ENCODE measurements at places on chromosomes 7 and 10.

- DNase-seq, result no peak
These were observed 477.4 kb downstream of the TCERG1L start for GRCh38 chr10:130834170-130834569.

DNA sequence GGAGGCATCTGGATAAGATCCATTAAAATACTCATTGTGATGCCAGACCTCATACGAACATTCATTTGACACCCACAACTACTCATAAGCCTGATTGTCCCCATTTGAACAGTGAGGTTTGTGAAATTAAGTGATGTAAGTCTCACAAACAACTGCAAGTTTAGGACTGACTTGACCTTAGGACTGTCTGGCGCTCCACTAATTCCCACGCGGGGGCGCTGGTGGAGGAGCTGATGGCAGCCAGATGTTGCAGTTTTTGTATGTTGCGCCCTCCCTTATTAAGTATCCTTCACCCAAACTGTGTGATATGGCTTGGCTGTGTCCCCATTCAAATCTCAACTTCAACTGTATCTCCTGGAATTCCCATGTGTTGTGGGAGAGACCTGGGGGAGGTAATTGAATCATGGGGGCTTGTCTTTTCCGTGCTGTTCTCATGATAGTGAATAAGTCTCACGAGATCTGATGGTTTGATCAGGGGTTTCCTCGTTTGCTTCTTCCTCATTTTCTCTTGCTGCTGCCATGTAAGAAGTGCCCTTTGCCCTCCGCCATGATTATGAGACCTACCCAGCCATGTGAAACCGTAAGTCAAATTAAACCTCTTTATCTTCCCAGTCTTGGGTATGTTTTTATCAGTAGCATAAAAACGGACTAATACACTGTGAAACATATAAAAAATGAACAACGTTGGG lies 20.3 kb upstream of the TIAL1 start:
- DNase-seq, result peak; percentile 27

DNA sequence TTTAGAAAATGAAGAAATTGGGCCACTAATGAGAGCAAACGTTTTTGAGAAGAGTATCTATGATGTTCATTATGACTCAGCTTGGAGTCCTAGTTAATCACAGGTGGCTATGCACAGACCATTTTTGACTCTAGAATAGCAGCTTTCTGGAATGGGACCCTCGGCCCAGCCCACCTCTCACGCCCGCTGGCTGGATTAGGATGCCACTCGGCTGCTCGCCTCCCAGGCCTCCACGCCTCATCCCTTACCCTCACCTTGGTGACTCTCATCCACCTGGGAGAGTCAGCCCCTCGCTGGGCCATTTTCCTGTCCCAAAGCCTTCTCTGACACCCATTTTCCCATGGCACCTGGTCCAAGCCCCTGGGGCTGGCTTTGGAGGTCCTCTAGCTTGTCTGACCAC lies 173.6 kb downstream of the ADAM12 start:
- no peak for DNase-seq

GRCh38 chr7:11642276-11642675 lies 189.7 kb downstream of the THSD7A start:
- DNase-seq, result no peak

DNA sequence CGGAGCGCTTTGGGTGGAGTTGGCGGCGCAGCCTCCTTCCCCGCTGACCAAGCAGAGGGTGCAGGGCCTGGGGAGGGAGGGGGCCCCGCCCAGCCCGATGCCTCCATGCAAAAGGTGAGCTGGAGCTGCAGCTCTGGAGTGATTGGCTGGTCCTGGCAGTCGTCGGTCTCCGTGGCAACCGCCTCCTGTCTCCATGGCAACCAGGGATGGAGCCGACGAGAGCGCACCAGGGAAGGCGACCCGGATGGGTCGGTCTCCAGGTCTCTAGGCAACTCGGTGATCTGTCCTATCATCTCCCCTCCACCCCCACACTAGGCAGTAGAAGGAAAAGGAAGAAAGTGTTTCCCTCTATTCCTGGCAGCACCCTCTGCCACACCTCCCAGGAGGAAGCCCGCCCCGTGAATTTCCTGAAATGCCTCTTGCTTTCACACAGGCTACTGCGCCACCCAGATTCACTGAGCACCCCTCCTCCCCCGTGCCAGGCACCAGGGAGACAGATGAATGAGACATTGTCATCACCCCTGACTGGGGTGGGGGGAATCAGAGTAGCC lies 647 bp upstream of the NACAD start:
- DNase-seq, result peak; percentile 77

- DNase-seq, result no peak
These were observed 905.0 kb downstream of the LRMDA start for GRCh38 chr10:76336213-76336963.

DNA sequence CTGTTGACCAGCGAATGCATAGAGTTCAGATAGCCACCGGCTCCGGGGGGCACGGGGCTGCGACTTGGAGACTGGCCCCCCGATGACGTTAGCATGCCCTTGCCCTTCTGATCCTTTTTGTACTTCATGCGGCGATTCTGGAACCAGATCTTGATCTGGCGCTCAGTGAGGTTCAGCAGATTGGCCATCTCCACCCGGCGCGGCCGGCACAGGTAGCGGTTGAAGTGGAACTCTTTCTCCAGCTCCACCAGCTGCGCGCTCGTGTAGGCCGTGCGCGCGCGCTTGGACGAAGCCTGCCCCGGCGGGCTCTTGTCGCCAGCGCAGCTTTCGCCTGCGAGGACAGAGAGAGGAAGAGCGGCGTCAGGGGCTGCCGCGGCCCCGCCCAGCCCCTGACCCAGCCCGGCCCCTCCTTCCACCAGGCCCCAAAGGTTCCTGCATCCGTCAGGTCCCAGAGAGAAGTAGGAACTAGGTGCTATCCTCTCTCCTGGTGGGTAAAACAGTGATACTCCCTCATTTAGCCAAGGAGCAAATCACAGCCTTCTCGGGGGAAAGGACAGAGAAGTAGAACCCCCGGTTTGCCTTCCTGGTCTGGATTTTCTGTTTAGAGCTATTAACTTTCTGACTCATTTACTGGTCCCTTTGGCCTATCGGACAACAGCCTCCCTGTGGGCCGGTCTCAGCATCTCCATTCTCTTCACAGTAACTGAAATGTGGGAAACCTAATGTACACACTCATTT lies 6.1 kb upstream of the HOXA2 start:
- no peak for DNase-seq

DNA sequence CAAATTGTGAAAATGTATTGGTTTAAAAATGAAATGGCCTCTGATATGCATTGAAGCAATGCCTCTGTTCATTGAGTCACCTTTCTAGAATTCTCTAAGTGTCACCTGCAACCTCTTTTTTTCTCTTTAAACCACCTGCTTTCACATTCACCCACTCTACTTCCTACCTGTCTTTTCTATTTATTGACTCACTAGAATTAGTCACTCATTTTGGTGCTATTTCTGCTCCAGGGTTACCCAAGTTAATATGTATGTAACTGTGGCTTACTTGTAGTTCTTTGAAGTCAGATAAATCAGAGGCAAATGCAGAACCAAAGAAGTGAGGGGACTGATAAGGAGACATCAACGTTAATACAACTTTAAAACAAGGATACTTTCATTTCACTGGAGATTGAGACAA lies 674.7 kb downstream of the CCSER2 start:
- no peak for DNase-seq

GRCh38 chr7:41336981-41337380 lies 365.9 kb downstream of the INHBA start:
- no peak for DNase-seq

- no peak for DNase-seq
These were observed 556.8 kb upstream of the GALNT17 start for GRCh38 chr7:70574970-70575799.

GRCh38 chr10:5630112-5630436 lies 36.3 kb downstream of the ASB13 start:
- DNase-seq, result no peak

DNA sequence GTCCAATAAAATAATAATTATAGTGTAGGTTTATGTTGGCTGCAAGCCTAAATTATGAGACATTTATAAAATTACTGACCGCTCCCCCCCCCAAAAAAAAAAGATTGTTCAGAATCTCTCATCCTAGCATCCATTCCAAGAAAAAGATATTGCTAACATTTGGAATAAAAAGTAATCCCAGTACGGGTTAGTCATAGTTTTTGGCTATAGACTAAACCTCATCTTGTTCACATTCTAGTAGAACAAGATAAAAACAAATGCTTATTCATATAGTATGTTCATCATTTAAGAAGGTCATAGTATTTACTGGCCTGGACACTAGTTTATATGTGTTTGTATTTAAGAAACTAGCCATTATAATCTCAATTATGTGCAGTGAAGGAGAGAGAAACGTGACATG lies 44.0 kb downstream of the ADK start:
- no peak for DNase-seq

- peak; percentile 41 for DNase-seq
These were observed 5.3 kb downstream of the NUDT1 start for GRCh38 chr7:2247141-2247995.

DNA sequence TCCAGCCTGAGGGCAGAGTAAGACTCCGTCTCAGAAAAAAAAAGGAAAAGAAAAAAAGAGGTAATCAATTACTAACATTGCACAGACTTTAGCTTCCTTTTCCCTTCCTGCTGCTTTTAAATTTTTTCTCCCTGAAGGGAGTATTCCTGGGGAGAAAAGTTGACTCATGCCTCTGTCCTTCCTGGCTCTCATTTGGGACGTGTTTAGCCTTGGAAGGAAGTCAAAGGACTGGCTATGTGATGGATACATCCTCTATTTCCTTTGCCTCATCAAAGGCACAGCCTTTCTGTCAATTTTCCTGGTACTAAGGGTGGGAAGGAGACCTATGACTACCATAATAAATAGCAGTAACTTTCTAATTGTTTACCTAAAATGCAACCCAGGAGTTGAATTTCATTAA lies 77.6 kb downstream of the ITGA8 start:
- no peak for DNase-seq

DNA sequence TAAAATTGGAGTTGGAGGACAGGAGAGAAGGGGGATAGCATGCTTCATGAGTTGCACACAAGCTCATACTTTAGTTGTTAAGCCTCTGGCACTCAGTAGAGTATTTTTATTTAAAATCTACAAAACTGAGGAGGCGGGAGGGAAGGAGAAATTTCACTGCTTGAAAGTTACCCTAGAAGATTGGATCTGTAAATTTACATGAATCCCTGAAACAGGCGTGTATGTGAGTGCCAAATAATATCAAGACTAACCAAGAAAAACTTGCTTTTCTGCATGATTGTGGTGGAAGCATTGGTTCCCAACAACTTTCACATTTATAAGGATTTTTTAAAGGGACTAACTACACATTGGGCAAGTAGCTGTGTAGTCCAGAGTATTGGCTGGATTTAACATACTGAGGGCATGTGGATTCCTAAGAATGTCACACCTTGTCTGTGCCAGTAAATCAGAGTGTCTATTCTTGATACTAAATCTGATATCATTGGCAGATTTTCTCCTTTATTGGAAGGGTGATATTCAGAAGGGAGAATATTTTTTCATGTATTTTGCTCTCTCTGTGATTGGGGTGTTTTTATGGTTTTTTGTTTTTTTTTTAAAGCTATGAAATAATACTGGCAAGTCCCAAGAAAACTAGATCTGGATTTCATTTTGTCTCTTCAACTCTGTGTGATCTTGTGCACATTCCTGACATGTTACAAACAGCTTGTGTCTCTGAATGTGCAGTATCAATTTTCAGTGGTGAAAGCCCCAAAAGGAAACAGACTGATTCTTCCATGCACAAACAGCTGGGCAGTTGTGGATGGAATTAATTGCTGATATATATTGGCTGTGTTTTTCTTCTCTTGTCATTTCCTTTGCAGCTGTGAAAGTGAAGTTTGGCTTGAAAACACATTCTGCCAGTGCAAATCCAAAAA lies 67.2 kb downstream of the ADD3 start:
- no peak for DNase-seq

GRCh38 chr7:92158660-92159575 lies 20.0 kb downstream of the LRRD1 start:
- no peak for DNase-seq

DNA sequence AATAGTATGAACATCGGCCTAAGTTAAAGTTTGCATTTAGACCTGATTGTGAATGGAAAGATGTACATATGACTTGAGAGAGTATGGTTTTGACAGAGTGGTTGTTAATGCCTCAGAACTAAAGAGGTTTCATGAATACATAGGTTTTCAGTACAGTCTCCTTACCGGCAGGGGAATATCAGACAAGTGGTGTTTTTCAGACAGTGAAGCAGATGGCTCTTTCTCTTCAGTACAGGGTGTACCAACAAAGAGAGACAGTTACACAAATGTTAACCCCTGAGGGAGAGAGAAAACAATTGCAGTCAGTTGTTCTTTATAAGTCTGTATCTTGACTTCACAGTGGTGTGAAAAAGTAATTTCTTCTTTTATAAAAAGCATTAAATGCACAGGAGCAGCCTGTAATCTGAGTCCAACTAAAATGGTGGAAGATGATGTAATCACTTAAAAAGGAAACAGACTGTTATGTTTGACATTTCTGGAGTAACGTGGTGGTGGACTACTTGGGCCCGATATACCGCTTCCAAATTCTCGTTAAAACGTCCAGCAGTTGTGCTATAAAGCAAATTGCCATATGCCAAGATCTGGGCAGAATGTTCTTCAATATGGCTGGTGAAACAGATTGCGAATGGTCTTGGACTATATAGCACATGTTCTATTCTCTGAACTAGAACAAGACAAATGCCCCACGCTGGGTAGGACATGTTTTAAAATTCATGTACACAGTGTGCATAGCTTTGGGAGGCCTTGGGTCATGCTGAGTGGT lies 69.2 kb downstream of the SDK1 start:
- no peak for DNase-seq

- DNase-seq, result peak; percentile 6
These were observed 49.4 kb downstream of the ZNF467 start for GRCh38 chr7:149723795-149724495.

GRCh38 chr7:30070052-30070451 lies 41.8 kb downstream of the PLEKHA8 start:
- DNase-seq, result no peak

DNA sequence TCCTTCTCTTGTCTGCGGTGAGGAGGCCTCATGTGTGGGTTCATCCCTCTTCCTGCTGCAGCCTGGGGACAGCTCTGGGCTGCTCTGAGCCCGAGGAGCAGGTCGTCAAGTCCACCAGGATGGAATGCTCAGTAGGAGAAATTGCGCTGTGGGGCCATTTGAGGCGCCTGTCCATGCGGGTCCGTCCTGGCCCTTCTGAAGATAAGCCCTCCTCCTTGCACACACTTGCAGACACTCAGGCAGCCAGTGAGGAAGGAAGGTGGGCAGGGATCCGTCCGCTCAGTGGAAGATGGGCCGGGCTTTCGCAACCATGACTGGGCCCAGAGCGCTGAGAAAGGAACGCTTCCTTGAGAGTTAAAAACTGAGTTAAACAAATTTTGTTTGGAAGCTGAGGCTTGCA lies 356.8 kb downstream of the GLRX3 start:
- DNase-seq, result no peak
